Fibroblast of upper back skin (primary cell): ENCODE measurements at places on chromosomes 16 and 17.

DNA sequence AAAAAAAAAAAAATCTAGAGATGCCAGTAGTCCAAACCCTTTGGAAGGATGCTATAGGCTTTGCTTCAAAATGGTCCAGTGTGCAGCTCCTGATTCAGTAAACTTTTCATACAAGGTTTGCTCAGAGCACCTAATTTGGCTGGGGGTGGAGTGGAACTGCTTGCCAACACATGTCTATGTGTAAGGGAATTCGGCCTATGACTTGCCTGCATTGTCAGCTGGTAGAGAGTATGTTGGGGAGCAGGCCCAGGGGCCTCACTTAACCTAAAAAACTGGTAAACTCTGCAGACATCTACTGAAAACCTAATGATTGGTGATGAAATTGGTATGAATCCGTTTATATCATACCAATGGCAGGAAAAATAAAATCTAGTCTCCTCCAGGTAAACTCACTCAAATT is 1.5 kb upstream of the MFSD6L start:
- no peak for DNase-seq

- DNase-seq, result no peak
Measured at GRCh38 chr17:34740565-34741520, 161.5 kb downstream of the TMEM132E start.

- no peak for DNase-seq
Measured at GRCh38 chr17:2482218-2482617, 29.5 kb downstream of the METTL16 start.

DNA sequence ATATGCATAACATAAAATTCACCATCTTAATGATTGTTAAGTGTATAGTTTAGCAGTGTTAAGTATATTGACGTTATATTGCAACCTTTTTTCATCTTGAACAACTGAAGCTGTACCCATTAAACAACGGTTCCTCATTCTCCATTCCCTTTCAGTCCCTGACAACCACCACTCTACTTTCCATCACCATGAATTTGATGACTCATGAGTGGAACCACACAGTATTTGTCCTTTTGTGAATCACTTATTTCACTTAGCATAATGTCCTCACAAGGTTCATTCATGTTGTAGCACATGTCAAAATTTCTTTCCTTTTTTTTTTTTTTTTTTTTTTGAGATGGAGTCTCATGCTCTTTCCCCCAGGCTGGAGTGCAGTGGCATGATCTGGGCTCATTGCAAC is 46.0 kb downstream of the HOXB1 start:
- DNase-seq, result peak; percentile 82

- DNase-seq, result no peak
Measured at GRCh38 chr17:69497161-69497560, 82.7 kb downstream of the MAP2K6 start.

DNA sequence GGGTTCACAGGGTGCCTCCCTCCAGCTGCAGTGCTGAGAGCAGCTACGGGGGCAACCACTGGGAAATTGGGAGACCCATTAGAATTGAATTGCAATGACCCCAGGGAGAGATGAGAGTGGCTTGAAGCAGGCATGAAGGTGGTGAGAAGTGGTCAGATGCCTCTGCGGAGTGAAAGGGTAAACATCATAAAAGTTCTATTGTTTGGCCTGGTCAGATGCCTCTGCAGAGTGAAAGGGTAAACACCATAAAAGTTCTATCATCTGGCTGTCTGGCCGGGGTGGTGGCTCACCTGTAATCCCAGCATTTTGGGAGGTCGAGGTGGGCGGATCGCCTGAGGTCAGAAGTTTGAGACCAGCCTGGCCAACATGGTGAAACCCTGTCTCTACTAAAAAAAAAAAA is 53.5 kb downstream of the TNFRSF13B start:
- DNase-seq, result no peak

DNA sequence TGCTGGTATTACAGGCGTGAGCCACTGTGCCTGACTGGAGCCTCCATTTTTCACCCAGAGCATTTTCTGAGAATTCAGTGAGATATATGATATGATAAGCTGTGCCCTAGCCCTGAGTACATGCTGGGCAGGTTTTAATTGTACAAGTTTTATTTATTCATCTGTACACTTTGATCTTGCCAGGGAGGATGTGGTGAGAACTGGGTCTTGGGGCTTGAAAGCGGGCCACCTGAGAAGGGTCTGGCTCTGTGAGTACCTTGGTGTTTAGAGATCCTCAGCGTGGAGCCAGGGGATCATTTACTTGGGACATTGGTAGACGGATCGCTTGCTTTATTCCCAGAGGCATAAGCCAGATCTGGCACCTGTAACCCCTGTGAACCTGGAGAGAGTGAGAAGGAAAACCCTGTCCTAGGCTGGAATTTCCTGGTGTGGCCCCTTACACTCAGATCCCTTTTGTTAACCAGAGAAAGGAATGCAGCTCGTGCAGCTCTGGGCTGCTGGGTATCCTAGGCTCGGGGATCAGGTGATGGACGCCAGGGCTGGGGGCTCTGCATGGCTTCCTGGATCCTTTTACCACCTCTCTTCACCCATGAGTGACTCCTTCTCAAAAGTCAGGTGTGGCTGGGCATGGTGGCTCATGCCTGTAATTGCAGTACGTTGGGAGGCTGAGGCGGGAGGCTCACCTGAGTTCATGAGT is 91.9 kb downstream of the ABCC1 start:
- DNase-seq, result no peak

- no peak for DNase-seq
Measured at GRCh38 chr17:82623707-82624106, 24.5 kb downstream of the WDR45B start.

- DNase-seq, result peak; percentile 85
Measured at GRCh38 chr17:10327640-10328039, 45.2 kb downstream of the MYH13 start.

- no peak for DNase-seq
Measured at GRCh38 chr16:75794426-75794825, 68.1 kb upstream of the CPHXL start.

- no peak for DNase-seq
Measured at GRCh38 chr17:27413792-27414191, 42.5 kb upstream of the KSR1 start.

- no peak for DNase-seq
Measured at GRCh38 chr16:57952909-57953308, 18.0 kb downstream of the CNGB1 start.

DNA sequence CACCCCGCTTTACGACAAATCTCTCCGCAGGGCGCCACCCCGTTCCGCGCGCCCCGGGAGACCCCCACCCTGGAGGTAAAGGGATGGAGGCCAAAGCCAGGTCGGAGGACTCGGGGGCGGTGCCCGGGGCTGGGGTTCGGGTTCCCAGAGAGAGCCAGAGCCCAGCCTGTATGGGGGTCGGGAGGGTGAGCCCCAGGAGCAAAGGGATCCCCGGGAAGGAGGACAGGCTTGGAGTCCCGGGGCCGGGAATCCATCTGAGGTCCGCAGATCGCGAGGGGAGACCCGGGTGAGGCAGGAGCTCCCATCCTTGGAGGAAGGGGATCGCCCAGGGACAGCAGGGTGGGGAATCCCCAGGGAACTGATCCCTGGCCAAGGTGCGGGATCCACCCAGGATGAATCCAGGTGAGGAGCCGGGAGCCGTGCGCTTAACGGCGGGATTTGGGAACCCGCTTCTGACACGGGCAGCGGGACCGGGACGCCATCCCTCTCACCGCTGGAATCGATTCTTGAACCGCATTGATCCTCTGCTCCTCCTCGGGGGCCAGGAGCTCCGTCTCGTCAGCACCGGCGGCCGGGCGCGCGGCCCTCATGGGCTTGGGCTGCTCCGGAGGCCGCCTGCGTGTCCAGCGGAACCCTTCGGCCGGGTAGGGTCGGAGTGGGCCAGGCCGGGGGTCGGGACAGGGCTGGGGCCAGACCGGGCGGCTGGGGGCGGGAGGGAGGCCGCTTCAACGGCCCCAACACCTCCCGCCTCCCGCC is at the start of gene MMD:
Gene MMD (minus strand): TSS at position 657 of the 756 bp plus-strand sequence. CDS start 140 bp downstream, at position 517.
- DNase-seq, result no peak

GRCh38 chr17:45395569-45396415 is 36.9 kb downstream of the ARHGAP27 start:
- no peak for DNase-seq

GRCh38 chr17:38453951-38454421 is 25.7 kb downstream of the ARHGAP23 start:
- peak; percentile 65 for DNase-seq

- DNase-seq, result no peak
Measured at GRCh38 chr17:43713494-43714162, 45.0 kb downstream of the SOST start.

DNA sequence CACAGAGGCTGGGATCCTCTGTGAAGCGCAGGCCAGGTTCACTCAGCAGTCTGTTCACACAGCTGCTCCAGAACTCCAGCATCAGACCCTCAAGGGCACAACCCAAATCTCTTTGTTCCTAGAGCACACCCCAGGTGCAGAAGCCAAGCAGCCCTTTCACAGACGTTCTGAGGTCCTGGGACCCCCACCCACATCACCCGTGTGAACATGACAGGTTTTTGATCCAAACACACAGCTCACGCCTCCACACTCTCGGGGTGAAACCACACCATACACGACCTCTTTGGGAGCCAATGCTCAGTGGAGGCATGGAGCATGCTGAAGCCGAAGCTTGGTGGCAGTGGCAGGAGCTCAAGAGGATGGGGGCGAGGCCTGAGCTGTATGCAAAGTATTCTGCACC is 97.4 kb downstream of the ZNF778 start:
- DNase-seq, result no peak

DNA sequence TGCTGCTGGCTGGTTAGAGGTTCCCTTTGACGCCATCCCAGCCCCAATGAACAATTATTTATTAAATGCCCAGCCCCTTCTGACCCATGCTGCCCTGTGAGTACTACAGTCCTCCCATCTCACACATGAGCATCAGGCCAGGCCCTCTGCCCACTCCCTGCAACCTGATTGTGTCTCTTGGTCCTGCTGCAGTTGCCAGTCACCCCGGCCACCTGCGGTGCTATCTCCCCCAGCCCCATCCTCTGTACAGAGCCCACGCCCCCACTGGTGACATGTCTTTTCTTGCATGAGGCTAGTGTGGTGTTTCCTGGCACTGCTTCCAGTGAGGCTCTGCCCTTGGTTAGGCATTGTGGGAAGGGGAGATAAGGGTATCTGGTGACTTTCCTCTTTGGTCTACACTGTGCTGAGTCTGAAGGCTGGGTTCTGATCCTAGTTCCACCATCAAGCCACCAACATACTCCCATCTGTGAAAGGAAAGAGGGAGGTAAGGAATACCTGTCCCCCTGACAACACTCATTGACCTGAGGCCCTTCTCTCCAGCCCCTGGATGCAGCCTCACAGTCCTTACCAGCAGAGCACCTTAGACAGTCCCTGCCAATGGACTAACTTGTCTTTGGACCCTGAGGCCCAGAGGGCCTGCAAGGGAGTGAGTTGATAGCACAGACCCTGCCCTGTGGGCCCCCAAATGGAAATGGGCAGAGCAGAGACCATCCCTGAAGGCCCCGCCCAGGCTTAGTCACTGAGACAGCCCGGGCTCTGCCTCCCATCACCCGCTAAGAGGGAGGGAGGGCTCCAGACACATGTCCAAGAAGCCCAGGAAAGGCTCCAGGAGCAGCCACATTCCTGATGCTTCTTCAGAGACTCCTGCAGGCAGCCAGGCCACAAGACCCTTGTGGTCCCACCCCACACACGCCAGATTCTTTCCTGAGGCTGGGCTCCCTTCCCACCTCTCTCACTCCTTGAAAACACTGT is 11.3 kb downstream of the CX3CL1 start:
- DNase-seq, result peak; percentile 71

GRCh38 chr16:31404353-31405064 is 11.4 kb downstream of the ITGAD start:
- DNase-seq, result no peak

DNA sequence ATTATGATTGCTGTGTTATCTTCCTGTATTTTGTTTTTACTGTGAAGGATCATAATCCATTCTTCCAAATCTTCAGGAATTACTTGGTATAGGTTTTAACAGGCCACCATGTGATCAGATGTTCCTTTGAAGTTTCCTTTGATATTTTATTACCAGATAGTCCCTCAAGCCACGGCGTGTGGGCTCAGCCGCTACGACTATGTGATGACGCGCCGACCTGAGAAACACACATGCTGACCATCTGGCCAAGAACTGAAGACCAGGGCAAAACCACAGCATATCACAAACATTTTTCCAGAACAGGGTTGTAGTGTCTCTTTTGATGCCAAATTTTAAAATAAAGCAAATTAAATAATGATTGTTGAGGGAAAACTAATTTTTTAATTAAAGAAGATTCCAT is 47.3 kb downstream of the ZCCHC14 start:
- DNase-seq, result peak; percentile 81

- DNase-seq, result peak; percentile 63
Measured at GRCh38 chr17:59746849-59747445, 39.5 kb downstream of the VMP1 start.

- peak; percentile 11 for DNase-seq
Measured at GRCh38 chr17:4708436-4708835, 2.0 kb upstream of the ARRB2 start.

- DNase-seq, result no peak
Measured at GRCh38 chr16:10519297-10519696, 61.1 kb downstream of the EMP2 start.

DNA sequence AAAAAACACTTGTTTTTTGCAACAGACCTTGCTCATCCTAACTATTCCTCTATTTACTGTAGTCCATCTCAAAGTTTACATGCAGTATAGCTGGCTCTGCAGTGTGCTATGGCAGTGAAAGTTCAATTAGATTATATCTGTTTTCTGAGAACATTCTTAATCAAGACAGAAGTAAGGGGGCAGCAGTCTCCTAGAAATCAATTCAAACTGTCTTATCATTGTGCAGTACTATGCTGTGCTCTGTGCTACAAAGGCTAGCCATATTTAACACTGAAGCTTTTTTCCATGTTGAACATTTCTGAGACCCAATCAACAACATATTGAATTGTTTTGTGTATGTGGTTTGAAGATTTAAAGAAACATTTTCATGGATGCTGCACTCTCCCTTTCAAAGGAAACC is 11.4 kb downstream of the NETO2 start:
- DNase-seq, result peak; percentile 28

DNA sequence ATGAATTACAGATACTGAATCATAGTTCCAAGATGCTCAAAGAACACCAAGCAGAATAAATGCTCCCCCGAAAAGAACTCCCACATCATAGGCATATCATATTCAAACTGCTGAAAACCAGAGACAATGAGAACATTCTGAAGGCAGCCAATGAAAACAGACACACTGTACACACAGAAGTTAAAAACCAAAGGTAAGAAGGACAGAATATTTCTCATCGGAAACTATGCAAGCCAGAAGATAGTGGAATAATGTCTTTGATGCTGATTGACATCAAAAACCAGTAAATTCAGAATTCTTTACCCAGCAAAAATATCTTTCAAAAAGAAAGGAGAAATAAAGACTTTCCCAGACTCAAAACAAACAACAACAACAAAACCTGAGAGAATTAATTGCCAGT is 73.8 kb upstream of the IRX5 start:
- DNase-seq, result no peak

DNA sequence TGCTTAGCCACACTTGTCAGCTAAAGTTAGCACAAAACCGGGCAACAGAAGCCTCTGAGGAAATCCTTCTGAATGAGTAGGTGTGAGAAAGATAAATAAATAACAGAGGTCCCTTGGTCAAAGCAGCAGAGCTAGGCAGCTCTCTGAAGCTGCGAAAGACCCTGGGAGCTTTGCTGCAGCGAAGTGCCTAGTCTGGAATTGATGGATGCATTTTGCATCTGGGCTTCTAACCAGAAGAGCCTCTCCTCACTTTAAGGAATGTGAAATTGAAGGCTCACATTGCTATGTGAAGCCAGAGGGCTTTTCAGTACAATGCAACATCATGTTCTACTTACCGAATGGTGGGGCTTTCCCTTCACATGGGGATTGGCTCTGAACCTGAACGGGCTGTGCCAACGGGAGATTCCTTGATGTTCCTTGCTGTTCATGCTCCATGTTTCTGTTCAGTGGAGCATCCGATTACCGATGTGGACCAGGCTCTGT is 274.6 kb downstream of the HS3ST3B1 start:
- DNase-seq, result peak; percentile 61
